ENCODE measurements at places on chromosomes 1 and 21.

DNA sequence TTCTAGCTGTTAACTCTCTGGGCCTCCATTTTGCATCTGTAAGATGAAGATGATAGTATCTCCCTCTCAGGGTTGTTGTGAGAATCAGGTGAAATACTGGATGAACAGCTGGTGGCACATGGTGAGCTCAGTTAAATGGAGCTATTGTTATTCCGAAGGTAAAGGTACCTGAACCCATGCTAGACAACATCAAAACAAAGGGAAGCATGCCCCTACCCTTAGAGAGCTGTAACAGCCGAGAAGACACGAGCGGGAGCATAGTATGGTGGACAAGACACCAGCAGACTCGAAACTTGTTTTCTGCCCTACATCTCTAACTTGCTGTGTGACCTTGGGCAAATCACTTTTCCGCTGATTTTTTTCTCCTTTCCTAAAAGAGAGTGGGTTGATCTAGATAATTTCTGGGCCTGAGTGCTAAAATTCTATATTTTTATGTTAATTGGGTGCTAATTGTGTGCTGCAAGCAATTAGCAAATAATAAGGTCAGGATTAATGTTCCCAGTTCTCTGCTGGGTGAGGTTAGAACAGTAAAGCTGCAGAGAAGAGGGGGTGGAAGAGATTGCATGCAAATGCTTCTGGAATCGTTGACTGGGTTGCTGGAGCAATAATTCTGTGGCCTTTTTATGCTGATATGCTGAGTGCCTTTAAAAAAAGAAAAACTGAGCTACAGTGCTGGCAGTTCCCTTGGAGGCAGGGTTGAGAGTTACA, 10.8 kb downstream of the TMEM200B start:
- no peak for DNase-seq

GRCh38 chr21:16741141-16741665, 771.6 kb upstream of the CXADR start:
- DNase-seq: no peak

GRCh38 chr1:58119971-58120370, 426.6 kb downstream of the OMA1 start:
- DNase-seq: no peak

GRCh38 chr1:161549652-161550051, at the start of gene FCGR3A:
Gene FCGR3A, minus strand, starts transcription at chr1:161549818. Its CDS starts 82 bp downstream, at chr1:161549736.
- DNase-seq: no peak

- DNase-seq: no peak
Observed at GRCh38 chr1:117167402-117167801, 43.3 kb downstream of the VTCN1 start.

DNA sequence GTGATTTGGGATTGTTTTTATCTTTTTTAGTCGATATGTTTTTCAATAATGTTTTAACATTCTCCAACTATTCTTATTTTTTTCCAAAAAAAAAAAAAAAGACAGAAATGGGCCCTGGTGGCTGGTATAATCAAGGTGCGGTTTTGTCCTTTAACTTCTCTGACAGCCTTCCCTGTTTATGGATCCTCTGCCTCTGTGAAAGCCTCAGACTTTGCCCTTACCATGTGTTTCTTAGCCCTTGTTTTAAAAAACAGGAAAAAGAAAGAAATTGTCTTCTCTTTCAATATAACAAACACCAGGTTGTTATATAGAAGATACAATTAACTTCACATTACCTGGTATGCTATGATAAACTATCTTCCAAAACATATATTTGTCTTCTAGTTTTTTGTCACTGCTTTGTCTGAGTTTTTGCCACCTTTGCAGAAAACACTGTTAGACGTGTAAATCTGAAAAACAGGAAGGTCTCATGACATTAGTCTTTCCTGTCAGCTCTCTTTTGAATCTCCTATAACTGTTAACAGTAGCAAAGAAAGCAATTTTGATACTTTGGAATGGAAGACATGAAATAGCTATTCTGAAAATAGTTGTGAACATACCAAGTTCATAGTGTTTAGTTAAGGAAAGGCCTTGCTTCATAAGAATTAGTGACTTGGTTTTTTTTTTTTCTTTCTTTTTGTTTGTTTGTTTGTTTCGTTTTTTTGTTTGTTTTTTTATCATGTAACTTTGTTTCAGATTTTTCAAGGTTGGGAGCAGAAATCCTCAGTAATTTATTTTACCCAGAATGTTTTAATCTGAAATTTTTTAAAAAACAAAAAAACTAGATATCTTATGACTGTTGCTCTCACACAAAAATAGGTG, 31.7 kb upstream of the CACYBP start:
- DNase-seq: no peak

- no peak for DNase-seq
Observed at GRCh38 chr21:38721055-38721454, 84.7 kb upstream of the ETS2 start.

- no peak for DNase-seq
Observed at GRCh38 chr1:26690157-26690556, 5.7 kb upstream of the ARID1A start.

GRCh38 chr1:225881081-225881958, 860 bp downstream of the TMEM63A start:
- DNase-seq: peak; percentile 30

GRCh38 chr1:41371630-41372599, 10.7 kb downstream of the FOXO6 start:
- DNase-seq: no peak

- DNase-seq: no peak
Observed at GRCh38 chr1:100530880-100531487, 7.0 kb upstream of the GPR88 start.

- DNase-seq: no peak
Observed at GRCh38 chr1:28032281-28032680, 56.1 kb downstream of the EYA3 start.

- no peak for DNase-seq
Observed at GRCh38 chr1:33682371-33682770, 181.5 kb upstream of the HMGB4 start.

GRCh38 chr1:65825741-65826140, 33.0 kb downstream of the PDE4B start:
- DNase-seq: no peak

DNA sequence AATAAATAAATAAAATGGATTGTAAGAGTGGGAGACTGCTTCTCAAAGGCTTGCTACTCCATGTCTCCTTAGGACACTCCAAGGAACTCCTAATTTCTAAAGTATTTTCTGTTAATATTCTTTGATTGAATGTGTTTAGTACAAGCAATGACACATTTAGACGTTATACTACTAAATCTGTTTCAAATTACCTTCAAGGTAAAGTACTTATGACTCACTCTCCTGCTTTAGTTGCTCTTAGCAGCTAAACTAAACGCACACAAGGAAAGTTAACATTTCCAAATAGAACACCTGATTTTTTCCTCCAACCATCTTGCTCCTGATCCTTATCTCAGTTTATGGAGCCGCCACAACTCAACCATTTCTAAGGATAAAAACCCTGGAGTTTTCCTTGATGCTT, 969.8 kb upstream of the ADGRL4 start:
- no peak for DNase-seq

DNA sequence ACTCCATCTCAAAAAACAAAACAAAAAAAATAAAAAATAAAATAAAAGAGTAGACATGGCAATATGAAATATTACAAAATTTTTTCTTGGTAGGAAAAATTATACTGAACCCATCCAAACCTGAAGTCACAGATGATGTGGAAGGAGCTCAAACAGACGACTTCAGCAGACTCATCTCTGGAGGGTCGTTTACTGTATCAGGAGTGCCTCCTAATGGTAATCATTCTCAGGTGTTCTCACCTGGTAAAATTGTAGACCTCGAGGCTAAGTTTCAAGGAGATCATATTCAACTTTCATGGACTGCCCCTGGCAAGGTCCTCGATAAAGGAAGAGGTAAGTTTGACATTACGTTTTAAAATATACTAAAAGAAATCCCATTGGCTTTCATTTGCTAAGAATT, 54.3 kb upstream of the SH3GLB1 start:
- DNase-seq: no peak

- no peak for DNase-seq
Observed at GRCh38 chr21:46055863-46056281, 42.0 kb upstream of the COL6A2 start.

- no peak for DNase-seq
Observed at GRCh38 chr1:205260948-205261732, 33.4 kb downstream of the TMCC2 start.

DNA sequence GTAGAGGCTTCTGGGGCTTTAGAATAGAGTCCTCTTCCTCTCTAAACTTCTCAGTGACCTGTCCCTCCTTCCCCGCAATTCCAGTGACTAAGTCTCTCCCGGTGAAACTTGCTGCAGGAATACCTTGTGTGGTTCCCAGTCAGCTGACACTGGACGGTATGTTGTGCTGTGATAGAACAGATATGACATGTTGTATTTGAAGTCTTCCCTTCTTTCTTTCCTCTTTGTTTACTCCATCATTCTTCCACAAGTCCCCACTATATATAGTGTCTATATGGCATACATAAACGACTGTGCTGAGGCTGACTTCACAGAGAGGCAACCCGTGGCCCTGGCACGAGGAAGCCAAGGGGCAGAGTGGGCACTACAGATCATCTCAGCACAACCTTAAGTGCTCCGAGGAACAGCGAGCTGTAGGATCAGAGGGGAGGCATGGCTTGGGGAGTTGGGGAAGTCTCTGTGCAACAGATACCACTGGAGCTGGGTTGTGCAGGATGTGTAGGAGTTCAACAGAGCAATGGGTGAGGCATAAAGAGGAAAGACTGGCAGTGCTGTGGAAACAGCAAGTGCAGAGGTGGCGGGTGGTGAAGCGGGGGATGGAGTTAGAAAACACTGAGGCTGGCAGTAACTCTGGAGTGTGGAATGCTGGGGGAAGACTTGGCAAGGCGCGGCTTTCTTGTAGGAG, 237.8 kb downstream of the TRABD2B start:
- DNase-seq: no peak

DNA sequence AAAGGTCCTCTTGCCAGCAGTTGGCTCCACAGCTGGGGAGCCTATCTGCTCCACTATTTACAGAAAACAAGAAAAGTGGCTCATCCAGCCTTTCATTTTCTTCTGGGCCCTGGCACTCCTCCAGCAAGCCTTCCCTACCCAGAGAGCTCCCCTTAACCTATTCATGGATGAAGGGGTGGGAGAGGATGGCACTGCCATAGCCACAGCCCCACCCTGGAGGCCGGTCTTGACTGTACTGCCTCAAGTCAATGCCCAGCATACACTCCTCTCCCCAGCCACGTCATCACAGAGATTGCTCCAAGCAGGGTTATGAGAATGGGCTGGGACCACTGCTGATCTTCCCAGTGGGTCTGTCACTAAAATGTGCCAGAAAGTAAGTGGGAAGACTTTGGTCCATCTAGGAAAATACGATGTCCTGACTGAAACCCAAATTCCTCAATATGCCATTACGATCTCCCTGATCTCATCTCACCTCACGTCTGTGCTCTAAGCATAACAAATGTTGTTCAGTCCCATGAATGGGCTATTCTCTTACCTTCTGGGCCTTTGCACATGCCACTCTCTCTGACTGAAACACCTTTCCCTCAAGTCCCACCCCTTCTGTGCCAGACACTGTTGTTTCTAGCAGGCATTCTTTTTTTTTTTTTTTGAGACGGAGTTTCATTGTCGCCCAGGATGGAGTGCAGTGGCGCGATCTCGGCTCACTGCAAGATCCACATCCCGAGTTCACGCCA, 21.4 kb upstream of the PTAFR start:
- no peak for DNase-seq

DNA sequence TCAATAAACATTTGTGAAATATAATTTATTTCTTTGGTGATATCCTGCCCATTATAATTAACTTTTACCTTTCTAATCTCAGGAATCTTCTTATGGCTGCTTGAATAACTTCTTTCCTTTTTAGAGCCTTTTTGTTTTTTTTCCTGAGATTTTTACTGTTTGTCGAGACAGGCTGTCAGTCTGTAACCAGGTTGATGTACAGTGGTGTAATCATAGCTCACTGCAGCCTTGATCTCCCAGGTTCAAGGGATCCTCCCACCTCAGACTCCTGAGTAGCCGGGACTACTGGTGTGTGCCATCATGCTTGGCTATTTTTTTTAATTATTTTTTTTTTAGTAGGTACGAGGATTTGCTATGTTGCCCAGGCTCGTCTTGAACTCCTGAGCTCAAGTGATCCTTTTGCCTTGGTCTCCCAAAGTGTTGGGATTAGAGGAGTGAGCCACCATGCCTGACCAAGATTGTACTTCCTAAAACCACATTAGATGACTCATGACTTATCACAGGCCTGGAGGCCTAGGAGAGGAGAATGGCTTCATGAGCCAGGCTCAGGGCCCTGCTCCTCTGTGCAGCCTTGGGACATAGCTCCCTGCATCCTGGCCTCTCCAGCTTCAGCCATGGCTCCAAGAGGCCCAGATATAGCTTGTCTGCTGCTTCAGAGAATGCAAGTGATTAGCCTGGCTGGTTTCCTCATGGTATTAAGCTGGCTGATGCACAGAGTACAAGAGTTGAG, 48.6 kb downstream of the CTH start:
- no peak for DNase-seq

- DNase-seq: no peak
Observed at GRCh38 chr1:118104951-118105350, 80.1 kb downstream of the SPAG17 start.

All from stimulated activated CD4-positive, alpha-beta T cell treated with anti-CD3 and anti-CD28 coated beads, Interleukin-4, amount 100 ng/mL, for 4 hours (primary cell).